Tibial nerve (tissue), 4 donors: ENCODE measurements at places on chromosomes 11 and 22.

- DNase-seq, result no peak
Measured at GRCh38 chr11:70735976-70736375, 337.6 kb downstream of the CTTN start.

DNA sequence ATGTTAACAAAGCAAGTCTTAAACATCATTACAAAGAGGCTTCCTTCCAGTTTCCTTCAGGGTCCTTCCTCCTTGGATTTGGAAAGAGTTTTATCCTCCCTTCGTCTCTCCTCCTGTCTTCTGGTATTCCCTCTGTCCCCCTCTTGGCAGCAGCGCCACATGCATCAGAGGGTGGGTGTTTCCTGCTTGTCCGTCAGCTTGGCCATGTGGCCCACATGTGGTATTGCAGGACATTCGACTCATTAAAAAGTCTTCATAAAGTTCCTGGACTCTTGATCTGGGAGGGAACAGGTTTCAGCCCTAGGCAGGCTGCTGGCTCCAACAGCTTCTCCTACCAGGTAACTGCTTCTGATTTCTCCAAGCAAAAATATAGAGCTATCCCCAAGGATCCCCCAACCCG lies 189.8 kb downstream of the CSNK2A3 start:
- DNase-seq, result no peak

DNA sequence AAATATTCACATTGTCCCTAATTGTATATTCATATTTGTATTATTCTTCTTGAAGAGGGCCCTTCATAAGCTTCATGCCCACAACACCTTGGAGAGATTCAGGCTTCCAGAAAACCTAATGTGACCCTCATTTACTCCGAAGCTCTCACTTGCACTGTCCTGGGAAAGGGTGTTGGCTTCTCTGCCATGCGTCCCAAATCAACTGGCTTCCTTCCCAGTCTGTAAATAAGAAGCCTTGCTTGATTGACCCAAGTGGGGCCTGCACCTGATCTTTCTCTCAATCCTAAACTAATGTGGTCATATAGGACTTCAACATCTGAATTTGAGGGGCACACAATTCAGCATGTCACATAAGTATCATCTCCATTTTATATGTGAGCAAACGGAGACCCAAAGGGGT lies 40.5 kb upstream of the ZBTB16 start:
- DNase-seq, result no peak

- DNase-seq, result no peak
Measured at GRCh38 chr11:102280245-102280833, 36.9 kb upstream of the BIRC3 start.

- no peak for DNase-seq
Measured at GRCh38 chr22:29300807-29301601, 5.4 kb upstream of the GAS2L1 start.

DNA sequence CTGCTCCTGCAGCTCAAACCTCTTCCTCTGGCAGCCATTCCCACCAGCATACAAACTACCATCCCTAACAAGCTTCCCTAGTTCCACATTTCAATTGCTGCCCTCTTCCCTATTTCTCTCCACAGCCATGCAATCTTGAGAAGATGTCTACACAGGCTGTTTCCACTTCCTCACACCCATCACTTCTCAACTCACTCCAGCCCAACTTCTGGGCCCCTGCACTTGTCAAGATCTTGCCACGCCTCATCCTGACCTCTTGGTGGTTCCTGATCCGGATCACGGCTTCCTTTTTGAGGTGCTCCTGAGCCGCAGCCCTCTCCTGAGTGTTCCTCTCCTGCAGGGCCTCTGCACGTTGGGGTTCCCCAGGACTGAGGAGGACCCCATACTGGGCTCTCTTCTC lies 22.6 kb downstream of the RPL27A start:
- DNase-seq, result no peak
